Activated T-cell treated with anti-CD3 and anti-CD28 coated beads for 24 hours (primary cell): ENCODE measurements at places on chromosomes 13 and 19.

- DNase-seq, result no peak
These were observed 5.3 kb upstream of the TLE2 start for GRCh38 chr19:3034406-3034655.

- no peak for DNase-seq
These were observed 199.2 kb downstream of the LACC1 start for GRCh38 chr13:44078806-44079376.

GRCh38 chr19:37655301-37655688 is at the start of gene ZFP30:
ZFP30 (minus strand) TSS chr19:37655465; CDS start chr19:37647822, 7,643 bp downstream.
- DNase-seq, result peak; percentile 66

GRCh38 chr13:113976711-113977684 is 3.1 kb upstream of the C13orf46 start:
- no peak for DNase-seq

DNA sequence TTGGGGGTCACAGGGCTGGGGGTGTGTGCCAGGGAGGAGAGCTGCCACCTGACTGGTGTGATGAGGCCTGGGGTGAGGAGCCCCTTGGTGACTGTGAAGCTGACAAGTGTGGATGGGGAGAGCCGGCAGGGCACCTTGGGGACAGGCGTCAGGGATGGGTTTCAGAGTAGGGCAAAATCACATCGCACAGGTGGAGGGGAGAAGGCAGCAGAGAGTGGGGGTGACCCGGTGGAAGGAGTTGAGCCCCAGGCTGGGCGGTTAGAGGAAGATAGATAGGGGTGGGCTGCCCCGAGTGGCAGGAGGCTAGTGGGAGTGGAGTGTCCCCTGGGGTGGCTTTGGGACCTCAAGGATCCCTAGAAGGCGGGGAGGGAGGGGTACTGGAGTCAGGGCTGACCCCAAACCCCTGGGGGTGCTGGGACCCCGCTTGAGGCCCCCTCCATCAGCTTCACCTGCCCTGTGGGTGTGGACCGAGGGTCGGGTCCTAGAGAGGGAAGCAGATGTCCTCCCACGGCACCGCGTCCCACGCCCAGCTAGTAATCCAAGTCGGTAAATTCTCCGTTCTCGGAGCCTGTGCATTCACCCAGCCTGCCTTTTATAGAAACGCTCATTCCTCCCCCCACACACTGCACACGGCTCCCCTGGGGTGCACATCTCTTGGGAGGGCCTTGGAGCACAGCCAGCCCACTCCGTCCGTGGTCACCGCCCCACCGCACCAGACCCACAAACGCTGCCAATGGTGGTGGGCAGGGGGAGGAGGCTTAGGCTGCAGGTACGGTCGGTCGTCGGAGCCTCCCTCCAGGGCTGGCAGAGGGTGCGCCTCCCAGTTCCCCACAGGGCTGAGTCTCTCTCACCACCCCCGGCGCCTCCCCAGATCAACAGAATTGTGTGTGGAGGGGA is 2.4 kb downstream of the CTXN1 start:
- DNase-seq, result no peak

DNA sequence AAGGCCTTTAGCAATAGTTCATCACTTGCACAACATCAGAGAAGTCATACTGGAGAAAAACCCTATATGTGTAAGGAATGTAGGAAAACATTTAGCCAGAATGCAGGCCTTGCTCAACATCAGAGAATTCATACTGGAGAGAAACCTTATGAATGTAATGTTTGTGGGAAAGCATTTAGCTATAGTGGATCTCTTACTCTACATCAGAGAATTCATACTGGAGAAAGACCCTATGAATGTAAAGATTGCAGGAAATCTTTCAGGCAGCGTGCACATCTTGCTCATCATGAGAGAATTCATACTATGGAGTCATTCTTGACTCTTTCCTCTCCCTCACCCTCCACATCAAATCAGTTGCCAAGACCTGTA is 19.8 kb downstream of the ZNF583 start:
- DNase-seq, result no peak
